ENCODE measurements at places on chromosomes 3 and 15. TPM values are rescaled to one million over a fixed set of nuclear protein-coding genes. Genes with fewer than 3 reads are reported as not detected.
A peak's percentile ranks its signal among the peaks of the same experiment; 100 is the strongest.

SFMBT1 gene
- polyA plus RNA-seq, result 2.0 TPM

DNA sequence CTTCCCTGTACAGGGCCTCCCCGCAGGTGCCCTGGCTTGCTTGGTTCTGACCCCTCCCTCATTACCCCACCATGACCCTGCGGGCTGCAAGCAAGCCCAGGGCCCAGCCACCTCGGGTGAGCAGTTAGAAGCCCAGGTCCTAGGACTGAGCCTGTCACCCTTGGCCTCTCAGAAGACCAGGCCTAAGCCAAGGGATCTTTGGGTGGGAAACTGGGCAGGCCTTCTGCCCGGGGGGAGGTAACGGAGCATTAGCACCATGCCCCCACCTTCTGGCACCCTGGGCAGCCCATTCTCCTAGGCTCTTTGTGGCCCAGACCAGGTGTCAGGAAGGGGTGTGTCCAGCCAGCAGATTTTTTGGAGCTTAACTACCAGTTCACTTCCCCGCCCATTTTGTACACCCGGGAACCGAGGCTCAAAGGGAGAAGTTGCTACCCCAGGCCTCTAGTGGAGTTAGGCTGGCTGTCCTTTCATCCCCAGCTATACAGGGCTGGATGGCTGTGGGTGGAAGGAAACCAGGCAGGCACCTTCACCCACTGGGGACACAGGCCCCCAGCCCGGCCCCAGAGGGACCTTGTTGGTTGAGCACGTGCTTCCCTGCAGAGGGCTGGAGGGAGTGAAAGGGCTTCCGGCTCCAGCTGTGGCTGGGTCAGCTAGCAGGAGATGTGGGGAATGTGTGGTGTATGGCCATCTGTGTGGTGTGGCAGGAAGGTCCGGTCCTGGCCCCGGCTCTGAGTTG, 1.4 kb downstream of the CSK start:
- H3K4me1 ChIP-seq, result no peaks in the 10 kb centered on the region
- DNase-seq, result no peak
- no peaks in the 10 kb centered on the region for H3K36me3 ChIP-seq
- H3K4me3 ChIP-seq, result peak overlapping the region; percentile 94
- no peak overlapping the region for H3K27ac ChIP-seq
- no peaks in the 10 kb centered on the region for H3K27me3 ChIP-seq

DNA sequence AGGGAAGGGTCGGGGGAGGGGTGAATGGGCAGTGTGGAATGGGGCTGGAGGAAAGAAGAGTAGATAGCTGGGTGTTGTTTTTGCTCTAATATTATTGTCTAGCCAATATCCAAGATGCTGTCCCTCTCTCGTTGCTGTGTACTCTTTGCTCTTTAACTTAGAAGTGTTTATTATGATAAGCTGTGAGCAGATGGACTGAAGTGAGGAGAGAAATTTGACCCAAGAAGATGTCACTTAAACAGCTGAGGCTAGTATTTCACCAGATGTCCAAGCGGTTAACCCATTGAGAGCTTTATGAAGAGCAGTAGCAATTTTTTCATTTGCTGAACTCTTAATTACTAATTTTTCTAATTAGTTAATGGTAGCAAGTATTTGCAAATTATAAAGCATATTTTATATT, 212.2 kb upstream of the TP63 start:
- no peak for DNase-seq
- H3K27me3 ChIP-seq, result no peaks in the 10 kb centered on the region
- H3K4me3 ChIP-seq, result no peak overlapping the region
- H3K27ac ChIP-seq, result no peak overlapping the region

MTFMT gene
- polyA plus RNA-seq, result 6.1 TPM

SPINK8 gene
- not detected for polyA plus RNA-seq

DNA sequence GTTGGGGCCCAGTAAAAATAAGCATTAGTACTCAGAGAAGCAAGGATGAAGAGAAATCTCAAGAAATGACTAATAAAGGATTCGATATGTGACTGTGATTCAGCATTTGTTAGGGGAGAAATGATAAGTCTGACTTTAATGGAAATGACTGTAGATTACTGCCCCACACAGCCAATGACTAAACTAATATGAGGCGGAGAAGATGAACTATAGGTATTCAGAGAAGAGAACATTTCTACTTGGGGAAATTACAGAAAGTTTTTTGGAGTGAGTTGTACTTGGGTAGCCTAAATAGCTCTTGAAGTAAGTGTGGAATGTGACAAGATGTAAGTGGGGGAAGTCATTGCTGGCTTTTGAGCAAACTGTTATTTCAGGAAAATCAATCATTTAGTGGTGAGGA, 380.0 kb downstream of the PDCD6IP start:
- H3K27me3 ChIP-seq, result no peaks in the 10 kb centered on the region
- H3K27ac ChIP-seq, result no peak overlapping the region
- DNase-seq, result no peak
- H3K4me1 ChIP-seq, result no peaks in the 10 kb centered on the region
- no peaks in the 10 kb centered on the region for H3K36me3 ChIP-seq
- no peak overlapping the region for H3K4me3 ChIP-seq

GOLGA8T gene
- polyA plus RNA-seq, result not detected

CHAC1 gene
- polyA plus RNA-seq, result 1.2 TPM

DNA sequence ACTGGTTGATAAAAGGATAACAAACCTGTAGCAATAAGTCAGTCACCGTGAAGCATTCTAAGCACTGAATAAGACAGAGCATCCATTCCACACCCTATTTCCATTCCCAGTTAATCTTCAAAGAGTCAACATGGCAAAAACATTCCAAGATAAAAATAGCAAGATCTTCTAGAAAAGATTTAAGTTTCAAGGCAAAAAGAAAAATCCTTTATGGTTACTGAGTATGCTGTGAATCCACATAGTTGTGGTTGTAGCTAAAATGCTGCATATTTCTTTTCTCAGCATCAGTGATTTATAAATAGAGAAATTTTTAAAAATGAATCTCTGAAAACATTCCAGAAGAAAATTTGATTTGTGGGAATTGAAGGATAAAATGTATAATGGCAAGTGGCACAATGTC, 21.1 kb downstream of the GAP43 start:
- no peaks in the 10 kb centered on the region for H3K27me3 ChIP-seq
- H3K4me3 ChIP-seq, result no peak overlapping the region
- H3K27ac ChIP-seq, result no peak overlapping the region

GRCh38 chr15:73983211-73983727, 8.8 kb downstream of the STOML1 start:
- H3K27ac ChIP-seq, result peak overlapping the region; percentile 59
- H3K27me3 ChIP-seq, result no peaks in the 10 kb centered on the region
- H3K4me1 ChIP-seq, result no peaks in the 10 kb centered on the region
- H3K4me3 ChIP-seq, result no peak overlapping the region
- DNase-seq, result peak; percentile 79

RBP2 gene
- polyA plus RNA-seq, result 1,154 TPM
